Cortex of kidney (tissue), 1 donor: ENCODE measurements at places on chromosomes 1 and 21.

DNA sequence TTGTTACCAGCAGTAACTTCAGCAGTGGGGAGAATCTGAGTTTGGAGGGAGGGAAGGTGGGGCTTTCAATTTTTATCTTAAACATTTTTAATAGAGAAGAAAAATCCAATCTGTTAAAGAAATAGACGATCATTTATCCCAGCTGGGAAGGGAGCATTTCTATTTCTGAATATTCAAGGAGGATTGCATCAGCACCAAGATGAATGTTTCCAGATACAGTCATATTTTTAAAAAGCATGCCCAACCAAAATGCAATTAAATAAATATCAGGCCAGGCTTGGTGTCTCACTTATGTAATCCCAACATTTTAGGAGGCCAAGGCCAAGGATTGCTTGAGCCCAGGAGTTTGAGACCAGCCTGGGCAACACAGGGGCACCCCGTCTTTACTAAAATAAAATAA is 1.7 kb upstream of the ATP1A4 start:
- no peak for DNase-seq

DNA sequence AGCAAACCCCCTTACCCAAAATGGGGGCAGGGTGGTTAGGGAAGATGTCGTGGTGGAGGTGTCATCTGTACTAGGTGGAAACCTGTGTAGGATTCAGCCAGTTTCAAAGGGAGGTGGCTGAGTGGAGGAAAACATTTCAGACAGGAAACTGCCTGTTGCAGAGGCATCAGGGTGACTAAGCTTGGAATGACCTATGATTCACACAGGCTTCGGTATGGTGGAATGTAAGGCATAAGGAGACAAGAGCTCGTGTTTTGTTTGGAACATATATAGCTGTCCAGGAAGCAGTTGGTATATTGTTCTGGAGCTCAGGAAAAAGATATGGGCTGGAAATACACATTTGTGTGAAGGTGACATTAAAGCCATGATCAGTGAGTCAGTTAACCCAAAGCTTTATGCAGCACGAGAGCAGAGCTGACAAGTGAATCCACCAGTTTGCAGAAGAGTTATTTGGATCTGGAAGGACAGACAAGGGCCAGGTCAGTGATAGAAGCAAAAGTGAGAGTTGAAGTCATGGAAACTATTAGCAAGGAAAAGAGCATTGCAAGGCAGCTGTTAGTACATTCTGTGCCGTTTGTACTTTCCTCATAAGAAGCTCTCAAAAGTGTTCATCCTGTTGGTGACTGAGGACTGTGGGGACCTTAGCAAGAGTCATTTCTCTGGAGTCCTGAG is 12.2 kb downstream of the UTP25 start:
- no peak for DNase-seq

GRCh38 chr1:234683861-234684632 is 74.1 kb upstream of the IRF2BP2 start:
- DNase-seq, result no peak

- no peak for DNase-seq
These were observed 62.4 kb downstream of the BACH1 start for GRCh38 chr21:29360799-29361765.

GRCh38 chr21:14890141-14890540 is 174.7 kb downstream of the NRIP1 start:
- DNase-seq, result no peak

GRCh38 chr1:203066965-203067364 is 18.8 kb downstream of the MYOG start:
- DNase-seq, result no peak

GRCh38 chr1:14466006-14466405 is 132.5 kb upstream of the KAZN start:
- no peak for DNase-seq

- no peak for DNase-seq
These were observed 181.4 kb upstream of the KIAA0040 start for GRCh38 chr1:175373786-175374623.

DNA sequence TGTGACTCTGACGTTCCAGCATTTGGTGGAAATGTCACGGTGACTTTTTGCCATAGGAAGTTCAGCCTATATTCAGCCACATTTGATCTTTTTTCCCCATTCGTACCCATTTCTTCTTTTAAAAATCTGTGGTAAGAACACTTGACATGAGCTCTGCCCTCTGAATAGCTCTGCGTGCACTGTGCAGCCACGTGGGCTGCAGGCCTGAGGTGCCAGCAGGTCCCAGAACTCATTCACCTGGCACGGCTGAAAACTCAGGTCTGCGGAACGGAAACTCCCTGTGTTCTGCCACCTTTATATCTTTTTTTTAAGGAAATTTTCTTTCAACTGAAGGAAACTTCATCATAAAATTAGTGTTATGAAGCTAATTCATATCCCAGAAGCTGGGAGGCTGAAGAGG is 28.6 kb downstream of the CEP104 start:
- DNase-seq, result no peak

- DNase-seq, result no peak
These were observed 258.9 kb upstream of the SGIP1 start for GRCh38 chr1:66275083-66275482.

- DNase-seq, result no peak
These were observed 45.9 kb downstream of the SLC45A1 start for GRCh38 chr1:8363767-8364301.

DNA sequence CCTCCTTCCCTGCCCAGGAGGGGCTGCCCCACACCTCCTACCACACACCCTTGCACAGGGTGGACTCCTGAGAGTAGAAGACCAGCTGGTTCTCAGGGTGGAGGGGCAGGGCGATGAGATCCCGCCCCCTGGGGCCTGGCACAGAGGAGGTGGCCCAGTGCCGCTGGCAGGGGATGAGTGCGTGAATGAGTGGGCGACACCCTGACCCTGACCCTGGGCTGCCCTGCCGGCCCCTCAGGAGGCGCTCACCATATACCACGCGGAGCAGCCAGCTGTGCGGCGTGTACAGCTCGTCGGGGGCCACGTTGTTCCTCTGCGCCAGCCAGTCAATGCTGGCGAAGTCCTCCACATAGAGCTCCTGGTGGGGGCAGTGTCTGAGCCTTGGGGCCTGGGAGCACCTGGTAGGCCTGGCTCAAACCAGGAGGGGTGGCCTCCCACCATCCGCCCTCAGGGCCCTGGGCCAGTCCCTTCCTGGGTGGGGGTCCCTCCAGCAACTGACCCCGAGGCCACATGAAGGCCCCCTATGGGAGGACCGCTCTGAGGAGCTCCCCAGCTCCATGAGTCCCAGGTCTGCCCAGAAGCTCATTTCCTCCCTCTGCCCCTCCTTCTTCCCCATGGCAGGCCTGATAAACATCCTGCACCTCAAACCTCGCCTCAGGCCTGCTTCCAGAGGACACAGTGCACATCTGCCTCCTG is 13.0 kb downstream of the LSS start:
- no peak for DNase-seq

- DNase-seq, result no peak
These were observed 87.9 kb downstream of the MATN1 start for GRCh38 chr1:30635391-30635975.

- DNase-seq, result no peak
These were observed 80.9 kb upstream of the SYT6 start for GRCh38 chr1:114234408-114235124.
